Activated CD4-positive, alpha-beta T cell treated with anti-CD3 and anti-CD28 coated beads, Interleukin-2, Interleukin-6, amounts not matched to agents 100 ng/mL and 50 ng/mL, durations not matched to agents 16 hours and 8 hours (primary cell): ENCODE measurements at places on chromosomes 2 and 18.

GRCh38 chr18:28150925-28151324 is 26.0 kb downstream of the CDH2 start:
- DNase-seq: no peak

DNA sequence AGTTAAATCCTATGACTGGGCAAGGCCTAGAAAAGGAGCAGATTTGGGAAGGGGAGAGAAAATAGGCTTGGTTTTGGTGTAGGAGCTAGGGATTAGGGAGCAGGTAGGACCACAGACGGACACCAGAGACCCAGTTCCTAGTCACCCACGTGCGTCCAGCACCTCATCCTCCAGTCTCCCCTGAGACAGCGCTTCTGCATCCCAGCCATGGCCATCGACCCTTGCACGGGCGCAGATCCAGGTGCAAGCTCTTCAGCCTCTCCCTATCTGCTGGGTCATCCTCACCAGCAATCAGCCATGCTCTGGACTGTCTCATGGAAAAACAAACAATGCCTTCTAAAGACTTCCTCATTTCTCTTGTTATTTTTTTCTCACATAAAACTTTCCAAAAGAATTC is 246.8 kb upstream of the RAB6C start:
- no peak for DNase-seq

- peak; percentile 74 for DNase-seq
Measured at GRCh38 chr18:3060667-3061580, 48.0 kb upstream of the LPIN2 start.

GRCh38 chr18:73790587-73790986 is 357.0 kb downstream of the FBXO15 start:
- no peak for DNase-seq

DNA sequence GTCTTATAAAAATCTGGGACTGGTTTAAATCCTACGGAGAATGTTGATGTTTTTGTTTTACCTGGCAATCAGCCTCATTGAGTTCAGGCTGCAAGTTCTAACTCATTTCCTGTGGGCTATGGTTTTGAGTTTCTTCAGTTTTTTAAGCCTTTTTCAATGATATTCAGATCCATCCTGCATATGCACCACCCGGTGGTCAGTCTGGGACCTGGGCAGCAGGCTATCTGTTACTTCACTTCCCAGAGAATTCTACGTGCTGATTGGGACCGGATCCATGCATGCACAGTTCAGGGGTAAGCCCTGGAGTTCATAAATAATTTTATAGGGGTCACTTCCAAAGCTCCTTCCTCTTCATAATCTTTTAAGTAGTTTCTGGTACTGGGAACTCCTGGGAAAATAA is 339.2 kb upstream of the HNRNPA3 start:
- DNase-seq: no peak

DNA sequence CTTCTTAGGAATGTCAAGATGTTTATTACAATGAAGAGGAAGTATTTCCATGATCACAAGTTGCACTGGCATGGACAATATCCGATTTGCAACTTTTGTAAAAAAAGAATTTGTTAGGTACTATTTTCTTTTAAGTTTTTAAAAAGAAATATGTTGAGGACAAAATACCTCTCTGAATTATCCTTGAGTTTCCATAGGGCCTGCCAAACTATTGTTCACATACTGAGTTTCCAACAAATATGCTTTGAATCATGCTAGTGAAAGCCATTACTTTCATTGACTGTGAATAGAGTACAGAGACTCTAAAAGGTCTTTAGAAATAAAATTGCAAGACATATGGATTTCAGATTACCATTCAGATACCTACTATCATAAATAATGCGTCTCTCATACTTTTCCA is 566.1 kb downstream of the TMEM182 start:
- no peak for DNase-seq

DNA sequence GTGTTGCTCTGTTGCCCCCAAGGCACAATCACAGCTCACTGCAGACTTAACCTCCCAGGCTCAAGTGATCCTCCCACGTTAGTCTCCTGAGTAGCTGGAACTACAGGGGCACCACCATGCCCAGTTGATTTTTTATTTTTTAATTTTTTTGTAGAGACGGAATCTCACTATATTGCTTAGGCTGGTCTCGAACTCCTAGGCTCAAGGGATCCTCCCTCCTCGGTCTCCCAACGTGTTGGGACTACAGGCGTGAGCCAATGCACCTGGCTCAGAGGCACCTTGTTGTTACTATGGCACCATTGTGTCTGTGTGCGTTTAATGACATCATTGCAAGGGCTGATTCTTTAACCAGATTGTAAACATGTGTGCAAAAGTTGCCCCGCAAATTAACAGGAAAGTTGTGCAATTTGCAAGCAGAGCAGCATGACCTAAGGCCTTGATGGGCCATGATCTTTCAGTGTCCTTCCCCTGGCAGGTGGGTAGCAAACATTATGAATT is 22.6 kb downstream of the TCF23 start:
- DNase-seq: no peak

GRCh38 chr2:89763581-89764485 is 1072.4 kb downstream of the RPIA start:
- DNase-seq: no peak

DNA sequence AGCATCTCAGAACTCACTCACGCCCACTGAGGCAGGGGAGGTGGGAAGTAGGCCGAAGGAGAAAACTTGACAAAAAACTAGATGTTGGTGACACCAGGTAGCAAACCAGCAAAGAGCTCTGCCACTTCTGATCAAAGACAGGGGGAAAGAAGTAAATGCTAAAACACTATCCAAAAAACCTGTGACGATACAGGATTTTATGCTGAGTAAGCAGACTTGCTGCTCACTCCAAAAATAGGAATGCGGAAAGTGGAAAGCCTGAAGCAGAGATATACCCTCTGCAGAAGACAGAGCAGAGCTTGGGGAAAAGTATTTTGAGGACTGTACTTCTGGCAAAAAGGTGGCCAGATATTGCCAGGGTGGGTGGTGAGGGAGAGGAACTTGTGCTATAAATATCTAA is 73.3 kb upstream of the YPEL5 start:
- DNase-seq: no peak

- no peak for DNase-seq
Measured at GRCh38 chr2:113141451-113141850, 14.1 kb downstream of the IL1RN start.

- DNase-seq: no peak
Measured at GRCh38 chr18:77897606-77898005, 648.0 kb downstream of the GALR1 start.

DNA sequence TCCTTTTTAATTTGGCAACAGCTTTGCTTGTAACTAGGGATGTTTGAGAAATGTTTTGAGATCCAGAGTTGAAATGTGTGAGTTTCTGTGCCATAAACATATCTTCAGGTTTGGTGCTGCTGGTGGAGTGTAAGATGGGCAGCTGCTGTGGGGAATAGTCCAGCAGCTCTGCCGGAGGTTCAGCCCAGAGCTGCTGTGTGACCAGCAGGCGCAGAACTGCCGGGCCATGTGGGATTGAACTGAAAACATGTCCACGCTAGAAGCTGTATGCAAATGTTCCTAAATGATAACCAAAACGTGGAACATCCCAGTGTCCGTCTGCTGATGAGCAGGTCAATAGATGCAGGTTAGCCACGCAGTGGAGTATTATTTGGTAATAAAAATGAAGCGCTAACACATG is 99.6 kb downstream of the DGKD start:
- DNase-seq: no peak

- DNase-seq: no peak
Measured at GRCh38 chr2:217438821-217439220, 564.0 kb downstream of the TNS1 start.

DNA sequence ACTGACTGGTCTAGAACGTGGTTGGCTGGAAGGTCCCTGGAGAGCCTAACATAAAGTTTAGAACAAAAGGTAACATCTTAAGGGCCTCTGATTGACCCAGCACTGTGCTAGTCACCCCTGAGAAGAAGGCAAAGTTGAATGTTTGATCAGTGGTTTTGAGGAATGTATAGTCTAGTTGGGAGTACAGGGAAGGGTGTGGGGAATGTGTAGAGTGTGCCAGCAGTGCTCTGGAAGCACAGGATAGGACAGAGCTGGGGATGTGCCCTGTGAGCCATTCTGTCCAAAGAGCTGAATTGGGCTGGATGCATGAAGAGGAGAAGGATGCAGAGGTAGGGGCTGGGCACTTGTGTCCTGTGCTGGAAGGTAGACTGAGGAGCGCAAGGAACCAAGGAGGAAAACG is 41.0 kb upstream of the DOCK10 start:
- no peak for DNase-seq

- no peak for DNase-seq
Measured at GRCh38 chr2:69070969-69071368, 58.0 kb downstream of the ANTXR1 start.

DNA sequence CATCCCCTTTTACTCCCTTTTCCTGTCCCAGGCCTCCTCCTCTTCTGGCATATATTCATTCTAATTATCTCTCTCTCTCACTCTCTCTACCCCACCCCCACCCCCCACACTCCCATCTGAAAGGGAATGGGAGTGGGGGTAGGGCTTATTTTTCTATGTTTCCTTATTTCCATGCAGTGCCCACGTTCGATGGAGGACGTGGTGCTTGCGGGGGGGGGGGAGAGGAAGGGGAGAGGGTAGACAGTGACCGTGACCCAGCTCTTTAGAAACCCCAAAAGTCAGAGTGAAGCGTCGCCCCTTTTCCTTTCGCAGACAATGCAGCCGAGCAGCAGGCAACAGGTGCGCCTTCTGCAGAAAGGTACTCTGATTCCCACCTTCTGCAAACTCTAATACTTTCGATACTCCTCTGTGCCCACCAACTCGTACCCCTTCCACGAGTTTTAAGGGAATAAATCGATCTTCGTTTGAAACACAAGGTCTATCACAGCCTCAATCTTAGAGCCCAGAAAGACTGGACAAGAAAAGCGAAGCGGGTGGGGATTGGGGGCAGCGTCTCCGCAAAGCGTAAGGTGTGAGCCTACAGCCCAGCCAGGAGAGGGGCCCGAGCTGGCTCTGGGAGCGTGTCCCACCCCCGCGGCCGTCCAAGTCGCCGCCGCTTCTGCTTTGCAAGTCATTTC is 891 bp upstream of the NR4A2 start:
- DNase-seq: no peak

DNA sequence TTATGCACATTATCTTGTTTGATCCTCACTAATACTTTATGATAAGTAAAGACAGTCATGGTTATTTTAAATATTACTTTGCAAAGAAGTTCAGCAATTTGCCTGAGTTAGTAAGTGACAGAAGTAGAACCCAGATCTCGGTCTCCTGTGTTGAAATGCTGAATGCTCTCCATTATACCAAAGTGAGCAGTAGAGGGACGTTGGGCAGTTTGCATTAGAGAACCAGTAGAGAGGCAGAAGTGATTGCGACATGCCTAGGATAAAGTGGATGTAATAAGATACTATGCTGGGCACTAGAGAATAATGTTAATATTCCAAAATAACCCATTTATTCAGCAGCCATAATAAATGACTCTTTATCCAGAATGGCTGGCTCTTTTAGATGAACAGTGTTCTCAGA is 201.0 kb downstream of the PMAIP1 start:
- DNase-seq: no peak

- no peak for DNase-seq
Measured at GRCh38 chr2:132871831-132872230, 201.8 kb upstream of the LYPD1 start.

- DNase-seq: peak; percentile 39
Measured at GRCh38 chr2:215970425-215970824, 42.9 kb downstream of the MREG start.

DNA sequence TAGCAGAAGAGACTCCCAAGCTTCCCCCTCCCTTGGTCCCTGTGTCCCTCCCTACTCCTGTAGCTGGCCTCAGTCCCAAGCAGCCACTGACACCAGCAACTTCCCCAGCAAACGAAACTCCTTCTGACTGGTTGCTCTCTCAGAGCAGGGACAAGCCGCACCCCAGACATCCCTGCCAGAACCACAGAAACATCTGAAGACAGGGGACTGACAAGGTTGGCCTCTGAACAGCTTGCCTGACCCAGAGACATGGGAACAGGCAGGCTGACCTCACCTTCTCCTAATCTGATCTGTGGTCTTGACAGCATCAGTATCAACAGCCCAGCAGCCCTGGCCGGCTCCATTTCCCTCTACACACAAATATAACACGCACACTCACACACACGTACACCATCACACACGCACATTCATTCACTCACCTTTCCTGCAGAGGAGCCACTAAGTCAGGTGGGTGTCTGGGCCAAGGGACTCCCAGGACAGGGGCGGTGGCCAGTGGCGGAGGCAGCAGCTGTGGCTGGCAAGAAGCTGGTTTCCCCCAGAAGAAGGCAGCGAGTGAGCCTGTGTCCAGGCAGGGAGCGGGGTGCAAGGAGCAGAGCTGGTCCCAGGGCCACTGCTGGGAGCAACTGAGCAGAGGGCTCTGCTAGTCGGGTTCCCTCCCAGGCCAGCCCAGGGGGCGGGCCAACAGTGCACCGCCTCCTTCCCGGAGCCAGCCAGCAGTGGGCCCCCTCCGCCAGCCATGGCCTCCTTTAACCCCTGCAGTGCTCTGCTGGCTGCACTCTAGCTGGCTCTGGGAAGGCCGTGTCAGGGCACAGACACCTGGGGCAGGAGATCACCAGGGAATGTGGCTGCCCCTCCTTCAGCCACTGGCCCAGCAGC is 59.1 kb downstream of the TNS1 start:
- DNase-seq: no peak

GRCh38 chr2:146130290-146130689 is 1610.4 kb upstream of the ZEB2 start:
- no peak for DNase-seq

- no peak for DNase-seq
Measured at GRCh38 chr2:8574196-8575037, 107.4 kb upstream of the ID2 start.
